ENCODE measurements at places on chromosomes 2 and 18. TPM values are rescaled to one million over a fixed set of nuclear protein-coding genes. Genes with fewer than 3 reads are reported as not detected.

Gene MREG
- 20.7 TPM for total RNA-seq

Gene KCTD18
- total RNA-seq = 14.6 TPM

Gene CFAP65
- 0.50 TPM for total RNA-seq

Gene RNASEH1
- 42.2 TPM for total RNA-seq

Gene ZBTB14
- 12.2 TPM for total RNA-seq

Gene KDSR
- 65.7 TPM for total RNA-seq

Gene DCC
- not detected for total RNA-seq

Gene ITM2C
- 47.1 TPM for total RNA-seq

Gene GKN2
- not detected for total RNA-seq

Gene NEU2
- total RNA-seq = not detected

Gene STEAP3
- 35.2 TPM for total RNA-seq

Gene ASB18
- total RNA-seq = not detected

Gene ALLC
- total RNA-seq = not detected

Gene KCNE4
- 0.51 TPM for total RNA-seq

Gene ELAC1
- 5.5 TPM for total RNA-seq

Gene ZNF532
- total RNA-seq = 62.2 TPM

Gene MGAT4A
- total RNA-seq = 4.7 TPM

Gene DSC2
- 88.7 TPM for total RNA-seq

Gene VAMP8
- 94.0 TPM for total RNA-seq
